ENCODE measurements at places on chromosomes 1 and 21. TPM values are rescaled to one million over a fixed set of nuclear protein-coding genes. Genes with fewer than 3 reads are reported as not detected.

The MPL gene
- polyA plus RNA-seq = not detected

The NPR1 gene
- not detected for polyA plus RNA-seq

The SPOCD1 gene
- polyA plus RNA-seq = 0.26 TPM

DNA sequence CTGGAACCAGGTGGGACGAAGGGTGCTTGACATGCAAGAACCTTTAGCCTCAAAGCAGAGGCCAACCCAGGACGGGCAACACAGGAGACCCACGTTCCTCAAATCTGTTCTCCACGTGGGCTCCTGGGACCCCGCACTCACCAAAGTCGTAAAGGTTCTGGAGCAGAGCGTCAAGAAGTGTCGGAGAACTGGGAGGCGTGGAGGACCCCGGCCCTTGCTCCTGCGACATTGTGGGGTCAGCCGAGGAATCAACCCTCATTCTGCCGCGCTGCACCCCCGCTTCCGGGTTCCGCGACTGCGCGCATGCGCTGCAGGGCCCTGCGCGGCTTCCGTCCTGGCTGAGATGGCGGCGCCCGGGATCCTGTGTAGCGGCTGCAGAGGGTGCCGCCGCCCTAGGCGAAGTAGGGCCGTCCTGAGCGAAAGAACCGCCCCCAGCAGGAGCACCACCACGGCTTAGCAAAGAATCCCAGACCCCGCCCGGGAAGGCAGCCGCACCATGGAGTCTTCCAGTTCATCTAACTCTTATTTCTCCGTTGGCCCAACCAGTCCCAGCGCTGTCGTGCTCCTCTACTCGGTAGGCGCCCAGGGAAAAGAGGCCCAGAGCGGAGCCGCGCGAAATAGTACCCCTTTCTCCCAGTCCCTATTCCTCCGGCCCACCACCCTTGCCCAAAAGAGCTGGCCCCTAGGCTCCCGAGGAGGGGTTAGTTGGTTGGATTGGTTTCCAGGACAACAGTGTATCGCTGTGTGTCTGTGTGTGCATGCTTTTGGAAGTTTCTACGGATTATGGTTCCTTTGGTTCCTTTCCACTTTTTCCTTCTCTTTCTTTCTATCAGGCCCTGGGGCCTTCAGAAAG is at the start of gene GNPAT:
Gene GNPAT, plus strand, starts transcription at position 330 of the 853 bp plus-strand sequence. Its CDS starts 167 bp downstream, at position 497.
- H3K27me3 ChIP-seq = no peaks in the 10 kb centered on the region
- peak within 1 kb of the TSS; percentile 99 for H3K4me3 ChIP-seq
- H3K4me1 ChIP-seq = peaks cover 75% of the 10 kb centered on the region
- H3K27ac ChIP-seq = peak within 1 kb of the TSS; percentile 88

DNA sequence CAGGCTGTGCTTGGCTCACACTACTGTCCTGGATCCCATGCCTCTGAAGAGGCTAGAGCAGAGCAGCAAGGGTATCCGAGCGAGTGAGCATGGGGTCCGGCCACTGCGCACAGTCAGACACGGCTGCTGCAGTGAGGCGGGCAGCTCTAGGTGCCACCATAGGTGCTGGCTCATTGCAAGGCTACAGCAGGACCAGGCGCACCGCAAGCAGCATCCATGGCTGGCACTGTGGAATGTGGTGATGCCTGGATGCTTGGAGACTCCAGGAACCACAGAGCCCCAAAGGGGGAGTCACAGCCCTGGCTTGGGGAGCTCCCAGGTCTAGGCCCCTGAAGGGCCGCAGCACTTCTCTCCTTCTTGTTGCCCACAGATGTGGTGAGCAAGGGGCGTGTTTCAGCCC is 47.2 kb downstream of the ATP6V1G3 start:
- no peaks in the 10 kb centered on the region for H3K4me1 ChIP-seq
- no peak overlapping the region for H3K4me3 ChIP-seq
- H3K36me3 ChIP-seq = no peaks in the 10 kb centered on the region
- H3K27me3 ChIP-seq = no peaks in the 10 kb centered on the region
- no peak overlapping the region for H3K27ac ChIP-seq
- no peak for DNase-seq

DNA sequence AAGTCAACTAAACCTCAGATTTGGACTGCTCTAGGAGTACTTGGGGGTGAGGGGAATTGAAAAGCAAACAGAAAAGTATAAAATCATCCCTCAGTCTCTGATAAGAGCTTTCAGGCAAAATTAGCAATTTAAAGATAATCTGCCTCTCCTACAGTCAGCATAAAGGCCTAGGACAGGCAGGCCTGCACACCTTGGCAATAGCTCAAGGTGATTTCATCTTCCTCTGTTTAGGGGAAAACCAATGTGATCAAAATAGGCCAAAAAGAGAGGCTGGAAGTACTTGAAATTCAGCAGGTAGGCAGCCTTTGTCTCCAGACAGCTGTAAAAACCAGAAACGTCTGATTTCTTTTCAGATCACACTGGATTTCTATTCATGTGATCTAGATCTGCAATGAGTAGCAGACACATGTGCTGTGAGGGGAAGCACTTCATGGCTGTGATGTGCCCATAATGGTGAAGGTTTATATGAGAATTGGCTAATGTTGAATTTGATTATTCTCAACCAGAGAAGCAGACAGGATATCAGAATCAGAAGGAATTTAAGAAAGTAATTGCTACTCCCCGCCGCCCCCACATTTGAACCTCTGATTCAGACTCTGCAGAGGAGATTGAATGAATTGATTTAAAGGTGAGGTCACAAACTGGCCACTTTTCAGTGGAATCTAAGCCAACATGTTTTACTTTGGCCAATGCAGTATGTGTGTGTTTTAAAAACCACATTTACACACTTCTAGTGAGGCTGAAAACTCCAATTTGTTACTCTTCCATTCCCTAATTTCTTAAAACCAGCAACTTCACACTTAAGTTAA is 45.8 kb upstream of the DNASE2B start:
- no peak overlapping the region for H3K27ac ChIP-seq
- H3K4me1 ChIP-seq = no peaks in the 10 kb centered on the region
- no peaks in the 10 kb centered on the region for H3K27me3 ChIP-seq
- H3K36me3 ChIP-seq = no peaks in the 10 kb centered on the region

- no peaks in the 10 kb centered on the region for H3K36me3 ChIP-seq
- no peak overlapping the region for H3K4me3 ChIP-seq
- peaks cover 25% of the 10 kb centered on the region for H3K4me1 ChIP-seq
- no peak for DNase-seq
- H3K27ac ChIP-seq = no peak overlapping the region
Measured at GRCh38 chr1:55483523-55483922, 268.4 kb upstream of the USP24 start.

DNA sequence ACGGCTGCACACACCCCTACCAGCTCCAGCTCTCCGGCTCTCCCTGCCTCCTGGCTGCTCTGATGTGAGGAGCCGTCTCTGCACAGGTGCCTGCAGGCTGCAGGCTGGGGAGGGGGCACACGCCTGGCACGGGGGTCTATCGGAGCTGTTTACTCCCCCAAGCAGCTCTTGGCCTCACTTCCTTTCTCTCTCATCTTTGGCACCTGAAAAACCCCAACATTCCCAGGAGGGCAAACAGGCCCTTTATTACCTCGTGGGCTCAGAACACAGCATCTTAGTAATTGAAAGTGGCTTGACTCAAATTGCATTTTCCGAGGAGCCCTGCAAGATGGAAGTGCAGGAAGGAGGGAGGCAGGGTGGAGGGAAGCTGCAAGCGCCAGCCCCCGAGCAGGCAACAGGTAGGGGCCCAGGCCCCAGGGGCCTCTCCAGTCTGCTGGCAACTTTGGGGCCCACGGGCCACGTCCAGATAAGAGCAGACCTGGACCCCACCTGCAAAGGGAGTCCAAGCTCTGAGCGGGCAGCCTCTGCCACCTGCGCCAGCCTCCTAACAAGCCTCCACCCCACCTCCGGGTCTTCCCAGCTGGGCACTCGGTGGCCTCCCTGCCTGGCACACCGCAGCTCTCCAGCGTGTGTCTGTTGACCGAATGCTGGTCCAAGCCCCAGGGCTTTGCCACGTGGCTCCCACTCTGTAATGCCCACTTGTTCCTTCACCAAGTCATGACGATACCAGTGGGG is 263.6 kb upstream of the VAMP3 start:
- no peaks in the 10 kb centered on the region for H3K36me3 ChIP-seq
- H3K27ac ChIP-seq = no peak overlapping the region
- DNase-seq = no peak
- no peak overlapping the region for H3K4me3 ChIP-seq

DNA sequence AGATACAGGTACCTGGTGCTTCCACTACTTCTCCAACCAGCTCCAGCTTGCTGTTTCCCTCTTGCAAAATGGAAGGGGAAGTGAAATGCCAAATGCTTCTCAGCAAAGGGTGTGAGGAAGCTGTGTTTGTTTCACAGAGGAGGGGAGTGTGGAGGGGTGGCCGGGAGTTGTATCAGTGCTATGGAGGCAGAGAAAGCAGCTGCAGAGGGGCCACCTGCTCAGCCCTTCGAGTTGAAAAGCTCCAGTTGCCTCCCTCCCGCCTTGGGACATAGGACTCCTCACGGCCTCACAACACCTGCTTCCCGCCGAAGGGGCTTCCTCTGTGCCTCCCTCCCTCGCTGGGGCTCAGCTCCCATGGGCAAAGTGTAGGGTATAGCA is 12.1 kb upstream of the LINGO4 start:
- H3K27me3 ChIP-seq = no peaks in the 10 kb centered on the region
- no peak overlapping the region for H3K4me3 ChIP-seq
- no peaks in the 10 kb centered on the region for H3K4me1 ChIP-seq

- H3K36me3 ChIP-seq = no peaks in the 10 kb centered on the region
- no peak for DNase-seq
- H3K4me3 ChIP-seq = no peak overlapping the region
- no peak overlapping the region for H3K27ac ChIP-seq
- no peaks in the 10 kb centered on the region for H3K27me3 ChIP-seq
- no peaks in the 10 kb centered on the region for H3K4me1 ChIP-seq
Measured at GRCh38 chr1:98385652-98386051, 275.9 kb upstream of the SNX7 start.

DNA sequence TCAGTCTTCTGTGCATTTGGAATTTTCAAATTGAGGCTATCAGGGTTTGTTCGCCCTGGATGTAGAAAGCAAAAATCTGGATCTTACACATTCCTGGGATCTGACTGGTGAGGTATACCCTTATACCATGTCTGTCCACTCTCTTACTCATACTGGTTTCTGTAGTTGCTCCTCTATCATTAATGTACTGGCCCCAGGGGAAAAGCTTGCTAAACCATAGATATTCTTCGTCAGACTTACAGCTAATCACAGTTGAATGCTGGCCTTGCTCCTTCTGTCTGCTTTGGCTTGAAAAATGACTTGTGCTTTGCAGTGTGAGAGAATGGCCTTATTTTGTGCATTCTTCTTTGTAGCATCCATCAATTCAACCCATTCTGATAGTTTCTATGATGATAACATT is 30.5 kb downstream of the TBCE start:
- H3K4me3 ChIP-seq = no peak overlapping the region
- peaks cover 18% of the 10 kb centered on the region for H3K4me1 ChIP-seq
- H3K27me3 ChIP-seq = no peaks in the 10 kb centered on the region
- no peak overlapping the region for H3K27ac ChIP-seq
- no peaks in the 10 kb centered on the region for H3K36me3 ChIP-seq

DNA sequence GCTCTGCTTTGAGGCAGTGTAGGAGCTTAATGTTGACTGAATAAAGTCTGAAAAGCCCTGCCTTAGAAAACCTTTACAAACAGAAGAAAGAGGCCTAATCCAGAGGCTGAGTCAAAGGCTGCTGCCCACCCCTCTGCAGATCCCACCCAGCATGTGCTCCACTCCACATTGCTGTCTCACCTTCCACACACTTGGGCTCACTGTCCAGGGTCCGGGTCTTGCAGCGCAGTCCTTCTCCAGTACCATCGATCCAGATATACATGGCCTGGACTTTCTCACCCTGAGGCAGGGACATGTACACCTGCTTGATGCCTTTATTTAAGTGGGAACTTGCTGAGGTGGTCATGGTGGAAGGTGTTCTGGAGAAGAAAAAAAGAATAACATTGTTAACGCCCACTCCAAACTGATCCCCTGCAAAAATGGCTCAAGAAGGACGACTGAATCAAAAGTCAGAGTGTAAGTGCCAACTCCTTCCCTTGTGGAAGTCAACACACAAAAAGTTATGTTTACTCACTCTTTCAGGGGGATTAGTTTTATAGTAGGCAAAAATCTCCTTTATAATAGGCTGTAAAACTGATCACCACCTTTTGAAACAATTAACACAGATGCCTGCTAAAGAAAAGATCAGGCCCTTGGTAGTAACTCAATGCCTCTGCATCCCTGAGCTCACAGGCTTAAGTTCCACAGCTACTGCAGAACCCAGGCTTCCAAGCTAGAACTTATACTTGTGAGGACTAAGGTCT is 3.0 kb downstream of the GLUL start:
- H3K4me3 ChIP-seq = peak overlapping the region; percentile 98
- no peak for DNase-seq
- peaks cover 61% of the 10 kb centered on the region for H3K4me1 ChIP-seq
- H3K27ac ChIP-seq = no peak overlapping the region
- peaks cover 51% of the 10 kb centered on the region for H3K36me3 ChIP-seq
- H3K27me3 ChIP-seq = no peaks in the 10 kb centered on the region

GRCh38 chr1:9169601-9170137 is 40.8 kb upstream of the GPR157 start:
- peaks cover 17% of the 10 kb centered on the region for H3K36me3 ChIP-seq
- peaks cover 79% of the 10 kb centered on the region for H3K4me1 ChIP-seq
- no peaks in the 10 kb centered on the region for H3K27me3 ChIP-seq
- no peak overlapping the region for H3K27ac ChIP-seq
- no peak overlapping the region for H3K4me3 ChIP-seq
- DNase-seq = no peak

GRCh38 chr1:209062081-209062620 is 521.4 kb upstream of the CAMK1G start:
- no peaks in the 10 kb centered on the region for H3K36me3 ChIP-seq
- DNase-seq = no peak
- no peak overlapping the region for H3K27ac ChIP-seq
- no peaks in the 10 kb centered on the region for H3K27me3 ChIP-seq

DNA sequence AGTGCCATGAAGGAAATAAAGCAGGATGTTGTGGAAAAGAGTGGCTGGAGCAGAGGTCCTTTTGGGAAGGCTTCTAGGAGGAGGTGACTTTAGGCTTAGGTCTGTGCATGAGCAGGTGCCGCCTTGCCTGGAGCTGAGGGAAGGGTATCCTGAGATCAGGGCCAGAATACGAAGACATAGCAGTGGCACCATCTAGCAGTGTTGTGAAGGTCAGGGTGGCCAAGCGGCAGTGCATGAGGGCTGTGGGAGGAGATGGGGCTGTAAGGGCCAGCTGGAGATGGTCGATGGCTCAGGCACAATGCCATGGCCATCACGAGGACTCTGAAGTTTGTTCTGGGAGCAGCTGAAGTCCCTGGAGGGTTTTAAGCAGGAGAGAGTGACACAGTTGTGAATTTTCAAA is 219.5 kb downstream of the PTPRU start:
- no peak for DNase-seq
- no peak overlapping the region for H3K27ac ChIP-seq
- H3K36me3 ChIP-seq = no peaks in the 10 kb centered on the region
- H3K27me3 ChIP-seq = no peaks in the 10 kb centered on the region
- peaks cover 17% of the 10 kb centered on the region for H3K4me1 ChIP-seq

- H3K4me1 ChIP-seq = no peaks in the 10 kb centered on the region
- no peak for DNase-seq
- no peak overlapping the region for H3K27ac ChIP-seq
- H3K4me3 ChIP-seq = no peak overlapping the region
- no peaks in the 10 kb centered on the region for H3K27me3 ChIP-seq
Measured at GRCh38 chr1:175479521-175480342, 263.7 kb downstream of the TNR start.

All from HepG2 (cell line).